H54 (cell line): ENCODE measurements at places on chromosomes 1 and 21.

GRCh38 chr1:185520188-185520920 is 203.3 kb upstream of the IVNS1ABP start:
- DNase-seq: no peak

DNA sequence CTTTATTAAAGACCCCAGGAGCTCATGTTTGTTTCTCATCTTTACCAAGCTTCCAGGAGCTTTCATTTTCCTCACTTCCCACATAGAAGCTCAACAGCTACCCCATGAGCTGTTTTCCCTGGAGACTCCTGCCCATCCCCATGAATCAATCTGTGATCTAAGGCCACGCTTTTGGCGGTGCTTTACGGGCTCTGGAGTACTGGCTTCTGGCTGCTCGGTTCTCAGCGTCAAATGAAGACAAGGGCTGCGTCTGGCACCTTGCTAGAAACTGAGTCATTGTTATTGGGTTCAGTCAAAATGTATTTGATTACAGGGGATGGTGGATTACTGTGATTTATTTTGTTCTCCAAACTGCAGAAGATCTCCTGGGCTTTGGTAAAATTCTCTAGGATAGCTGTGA is 39.9 kb downstream of the ACP6 start:
- DNase-seq: no peak

DNA sequence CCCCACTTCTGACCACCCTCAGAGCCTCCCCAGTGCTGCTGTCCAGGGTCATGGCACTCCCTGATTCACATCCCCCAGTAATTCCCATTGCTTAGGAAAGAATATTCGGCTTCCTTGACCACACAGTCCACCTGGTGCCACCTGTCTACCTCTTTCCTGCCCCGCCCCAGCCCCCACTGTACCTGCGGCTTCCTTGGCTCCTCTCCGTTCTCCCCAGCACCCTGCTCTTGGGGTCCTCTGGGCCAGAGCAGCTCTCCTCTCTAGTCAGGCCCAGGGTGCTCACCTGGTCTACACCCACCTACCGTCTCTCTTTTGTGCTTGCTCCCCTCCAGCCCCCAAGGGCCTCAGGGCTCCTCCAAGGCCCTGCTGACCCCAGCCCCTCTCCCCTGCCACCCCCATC is 142.6 kb downstream of the PEX14 start:
- no peak for DNase-seq

GRCh38 chr21:41357546-41357945 is 4.3 kb upstream of the MX2 start:
- DNase-seq: no peak

DNA sequence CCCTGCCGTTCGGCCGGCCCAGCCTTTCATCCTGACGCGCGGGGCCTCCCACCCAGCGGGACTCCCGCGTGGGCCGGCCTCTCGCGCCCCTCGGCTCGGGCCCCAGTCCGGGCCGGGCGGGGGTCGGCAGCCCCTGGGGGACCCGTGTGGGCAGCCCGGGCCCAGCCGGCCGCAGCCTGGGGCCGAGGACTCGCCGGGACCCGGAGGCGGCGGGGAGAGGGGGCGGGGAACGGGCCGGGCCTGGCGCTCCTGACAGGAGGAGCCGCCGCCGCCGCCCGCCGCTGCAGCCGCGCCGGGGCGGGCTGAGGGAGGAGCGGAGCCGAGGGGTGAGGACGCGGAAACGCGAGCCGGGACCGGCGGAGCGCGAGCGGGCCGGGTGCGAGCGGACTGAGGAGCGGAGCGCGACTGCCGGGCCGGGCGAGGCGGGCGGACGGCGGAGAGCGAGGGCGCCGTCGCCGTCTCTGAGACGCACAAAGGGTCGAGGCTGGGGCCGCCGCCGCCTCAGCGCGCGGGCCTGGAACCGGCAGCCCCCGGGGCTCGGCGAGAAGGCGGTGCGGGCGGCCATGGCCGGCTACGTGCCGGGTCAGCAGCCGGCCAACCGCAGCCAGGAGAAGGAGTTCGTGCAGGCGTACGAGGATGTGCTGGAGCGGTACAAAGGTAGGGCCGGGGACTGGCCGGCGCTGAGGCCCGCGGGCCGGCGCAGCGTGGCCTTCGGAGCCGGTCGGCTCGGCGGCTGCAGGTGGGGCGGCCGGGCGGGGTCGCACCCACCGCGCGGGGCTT is 79.1 kb downstream of the NDUFS5 start:
- DNase-seq: peak; percentile 49
